ENCODE measurements at places on chromosomes 3 and 15. TPM values are rescaled to one million over a fixed set of nuclear protein-coding genes. Genes with fewer than 3 reads are reported as not detected.

SLC24A5 gene
- polyA plus RNA-seq = not detected

GRCh38 chr15:74531144-74531811 lies 9.7 kb upstream of the ARID3B start:
- no peaks in the 10 kb centered on the region for H3K27me3 ChIP-seq
- H3K4me1 ChIP-seq = no peaks in the 10 kb centered on the region
- no peaks in the 10 kb centered on the region for H3K36me3 ChIP-seq
- H3K4me3 ChIP-seq = no peak overlapping the region

- DNase-seq = no peak
- H3K27me3 ChIP-seq = peaks cover 9% of the 10 kb centered on the region
- no peaks in the 10 kb centered on the region for H3K4me1 ChIP-seq
- H3K36me3 ChIP-seq = no peaks in the 10 kb centered on the region
- no peak overlapping the region for H3K27ac ChIP-seq
Measured at GRCh38 chr3:30871720-30872119, 22.7 kb downstream of the GADL1 start.

GRCh38 chr3:154799800-154800199 lies 280.3 kb upstream of the MME start:
- no peak overlapping the region for H3K27ac ChIP-seq
- H3K4me3 ChIP-seq = no peak overlapping the region
- H3K27me3 ChIP-seq = no peaks in the 10 kb centered on the region
- no peaks in the 10 kb centered on the region for H3K36me3 ChIP-seq
- no peak for DNase-seq

DNA sequence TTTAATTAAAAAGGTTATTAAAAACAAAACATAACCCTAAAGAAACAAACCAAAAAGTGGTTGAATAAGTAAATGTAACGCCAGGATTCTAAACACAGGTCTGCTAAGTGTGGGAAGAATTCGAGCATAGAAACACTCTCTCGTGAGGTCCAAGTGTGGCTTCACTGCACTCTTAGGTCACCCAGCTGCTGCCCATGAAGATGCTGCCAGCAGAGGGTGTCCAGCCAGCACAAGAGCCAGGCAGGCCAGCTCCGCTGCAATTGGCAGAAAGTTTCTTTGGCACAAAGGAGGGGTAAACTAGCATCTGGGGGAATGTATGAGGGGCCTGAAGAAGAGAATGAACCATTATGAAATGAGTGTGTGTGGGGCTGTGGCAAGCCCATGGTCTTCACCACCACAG lies 215.7 kb upstream of the FEZF2 start:
- no peaks in the 10 kb centered on the region for H3K4me1 ChIP-seq
- no peak for DNase-seq
- H3K4me3 ChIP-seq = no peak overlapping the region
- H3K27ac ChIP-seq = no peak overlapping the region
- peaks cover 12% of the 10 kb centered on the region for H3K27me3 ChIP-seq

- no peak overlapping the region for H3K27ac ChIP-seq
- peaks cover 4% of the 10 kb centered on the region for H3K27me3 ChIP-seq
- H3K36me3 ChIP-seq = no peaks in the 10 kb centered on the region
- no peak overlapping the region for H3K4me3 ChIP-seq
- DNase-seq = no peak
Measured at GRCh38 chr15:65335278-65336055, 31.0 kb downstream of the RNU5B-1 start.

Data from naive thymus-derived CD8-positive, alpha-beta T cell (primary cell).